Activated T-helper 1 cell treated with anti-CD3 and anti-CD28 coated beads, Interleukin-2, amount 50 U/mL, for 16 hours (primary cell): ENCODE measurements at places on chromosomes 6 and 20.

- DNase-seq = no peak
These were observed 156.4 kb upstream of the COL21A1 start for GRCh38 chr6:56403745-56404144.

DNA sequence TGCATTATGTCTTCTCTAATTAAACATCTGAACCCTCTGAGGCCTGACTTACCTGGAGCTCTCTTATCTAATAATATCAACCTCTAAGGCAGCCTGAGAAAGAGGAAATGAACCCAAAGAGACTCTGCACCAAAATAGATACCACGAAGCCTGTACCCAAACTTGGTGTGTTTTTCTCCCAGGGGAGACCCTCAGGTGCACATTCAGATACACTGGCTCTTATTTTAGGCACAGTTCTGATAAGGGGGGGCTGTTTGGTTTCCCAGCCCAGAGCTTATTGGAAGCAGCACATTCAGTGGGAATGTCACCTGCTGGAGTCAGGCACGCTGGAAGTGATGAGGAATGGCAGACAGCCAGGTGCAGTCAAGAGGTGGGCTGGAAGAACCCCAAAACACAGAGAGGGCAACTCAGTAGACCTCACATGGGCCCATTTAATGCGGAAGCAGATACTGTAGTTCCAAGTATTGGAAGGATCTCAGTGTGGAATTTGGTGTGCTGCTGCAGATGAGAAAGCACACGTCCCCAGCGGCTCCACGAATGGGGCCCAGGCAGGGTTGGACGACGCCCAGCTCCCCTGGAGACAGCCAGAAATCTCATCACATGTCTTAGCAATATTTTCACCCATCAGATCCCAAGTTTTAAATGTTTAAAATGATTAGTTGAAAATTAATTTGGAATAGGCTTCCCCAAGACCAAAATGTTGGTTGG, 9.7 kb upstream of the CCR6 start:
- no peak for DNase-seq

DNA sequence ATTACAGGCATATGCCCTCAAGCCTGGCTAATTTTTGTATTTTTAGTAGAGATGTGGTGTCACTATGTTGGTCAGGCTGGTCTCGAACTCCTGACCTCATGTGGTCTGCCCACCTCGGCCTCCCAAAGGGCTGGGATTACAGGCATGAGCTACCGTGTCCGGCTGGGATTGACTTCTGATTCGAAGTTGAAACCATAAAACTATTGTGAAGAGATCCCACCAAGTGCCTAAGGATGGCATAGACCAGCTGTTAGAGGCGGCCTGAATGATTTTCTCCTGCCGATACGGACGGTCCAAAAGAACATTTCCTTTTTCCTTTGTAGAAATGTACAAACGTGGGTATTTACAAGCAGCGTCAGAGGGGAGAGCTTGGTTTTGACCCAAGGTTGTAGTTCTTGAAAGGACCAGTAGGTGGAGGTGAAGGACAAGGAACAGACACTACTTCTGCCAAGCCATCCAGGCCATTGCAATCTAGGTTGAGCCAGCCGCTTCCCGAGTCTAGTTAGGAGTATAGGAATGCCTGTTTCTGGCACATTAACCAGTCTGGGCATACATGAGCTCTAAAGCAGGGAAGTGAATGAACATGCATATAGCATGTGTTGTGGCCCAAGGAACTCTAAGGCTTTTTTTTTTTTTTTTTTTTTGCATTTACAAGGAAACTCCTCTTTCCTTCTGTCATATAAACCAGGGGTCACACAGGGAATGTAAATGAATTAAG, 29.0 kb downstream of the MOCS3 start:
- DNase-seq = peak; percentile 38

GRCh38 chr20:3390759-3391425, 16.6 kb downstream of the DNAAF9 start:
- DNase-seq = no peak

DNA sequence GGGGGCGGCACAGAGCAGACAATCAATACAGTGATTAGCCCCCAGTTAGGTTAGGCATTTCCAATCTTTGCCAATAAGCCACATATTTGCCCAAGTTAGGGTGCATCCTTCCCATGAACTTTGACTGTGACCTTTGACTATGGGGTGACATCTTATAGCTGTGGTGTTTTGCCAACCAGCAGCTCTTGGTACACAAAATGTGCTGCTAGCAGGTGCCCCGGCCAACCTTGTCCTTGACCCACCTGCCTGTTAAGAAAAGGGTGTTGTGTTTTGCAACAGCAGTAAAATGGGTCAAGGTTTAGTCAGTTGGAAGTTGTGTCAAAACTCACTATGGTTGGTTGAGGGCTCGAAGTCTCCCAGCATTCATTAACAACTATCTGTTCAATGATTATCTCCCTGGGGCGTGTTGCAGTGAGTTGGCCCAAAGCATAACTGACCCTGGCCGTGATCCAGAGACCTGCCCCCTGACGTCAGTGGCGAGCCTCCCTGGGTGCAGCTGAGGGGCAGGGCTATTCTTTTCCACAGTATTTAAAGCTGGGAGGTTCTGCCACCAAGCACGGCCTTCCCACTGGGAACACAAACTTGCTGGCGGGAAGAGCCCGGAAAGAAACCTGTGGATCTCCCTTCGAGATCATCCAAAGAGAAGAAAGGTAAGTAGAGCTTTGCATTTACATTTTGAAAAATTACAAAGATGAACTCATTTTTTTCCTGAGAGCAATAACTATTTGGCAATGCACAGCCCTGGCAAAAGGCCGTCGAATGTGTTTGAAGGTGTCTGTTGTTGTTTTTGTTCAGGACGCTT, at the start of gene PCK1:
TSS of gene PCK1 (plus strand) at position 557 of the 802 bp plus-strand sequence. CDS start 302 bp downstream, outside the sequence.
- no peak for DNase-seq

- DNase-seq = no peak
These were observed 196.6 kb upstream of the KCNG1 start for GRCh38 chr20:51219544-51219943.

- DNase-seq = no peak
These were observed 186.2 kb upstream of the SYNDIG1 start for GRCh38 chr20:24283186-24283585.

DNA sequence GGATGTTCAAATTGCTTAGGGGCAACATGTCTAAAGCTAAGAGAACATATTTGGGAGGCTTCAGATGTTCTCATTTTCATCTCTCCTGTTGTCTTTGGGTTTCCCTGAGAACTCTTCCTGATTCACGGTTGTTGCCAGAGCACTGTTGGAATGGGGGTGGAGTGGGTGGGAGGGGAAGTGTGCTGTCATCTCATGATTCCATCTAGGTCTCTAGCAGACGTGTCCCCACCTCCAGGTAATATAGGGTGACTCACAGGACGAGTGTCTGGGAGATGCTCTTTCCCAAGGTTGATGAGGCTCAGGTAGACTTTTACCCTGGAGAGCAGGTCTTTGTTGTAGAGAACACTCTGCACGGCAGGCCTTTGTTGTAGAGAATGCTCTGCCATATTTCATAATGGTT, 636.9 kb downstream of the QKI start:
- no peak for DNase-seq

GRCh38 chr20:62666736-62667529, 24.6 kb downstream of the SLCO4A1 start:
- DNase-seq = no peak

GRCh38 chr6:62285612-62286469, at the start of gene KHDRBS2:
TSS of gene KHDRBS2 (minus strand) at chr6:62286225.
- DNase-seq = no peak

DNA sequence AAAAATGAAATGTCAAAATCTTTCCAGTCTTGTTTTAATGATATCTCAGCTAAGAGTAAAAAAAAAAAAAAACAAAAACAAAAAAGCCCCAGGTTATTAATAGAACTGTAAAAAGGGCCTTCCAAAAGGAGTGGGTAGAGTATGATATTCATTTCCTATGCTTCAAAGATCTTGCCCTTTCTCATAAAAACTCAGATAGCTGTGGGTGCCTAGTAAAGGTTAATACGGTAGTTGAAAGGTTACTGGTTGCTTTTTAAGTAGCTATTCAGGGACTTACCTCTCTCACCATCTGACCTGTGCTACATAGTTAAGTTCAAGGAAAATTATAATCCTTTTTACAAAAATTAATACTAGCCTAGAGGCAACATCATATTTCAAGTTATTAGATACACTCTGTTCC, 14.9 kb downstream of the TRMT6 start:
- no peak for DNase-seq

DNA sequence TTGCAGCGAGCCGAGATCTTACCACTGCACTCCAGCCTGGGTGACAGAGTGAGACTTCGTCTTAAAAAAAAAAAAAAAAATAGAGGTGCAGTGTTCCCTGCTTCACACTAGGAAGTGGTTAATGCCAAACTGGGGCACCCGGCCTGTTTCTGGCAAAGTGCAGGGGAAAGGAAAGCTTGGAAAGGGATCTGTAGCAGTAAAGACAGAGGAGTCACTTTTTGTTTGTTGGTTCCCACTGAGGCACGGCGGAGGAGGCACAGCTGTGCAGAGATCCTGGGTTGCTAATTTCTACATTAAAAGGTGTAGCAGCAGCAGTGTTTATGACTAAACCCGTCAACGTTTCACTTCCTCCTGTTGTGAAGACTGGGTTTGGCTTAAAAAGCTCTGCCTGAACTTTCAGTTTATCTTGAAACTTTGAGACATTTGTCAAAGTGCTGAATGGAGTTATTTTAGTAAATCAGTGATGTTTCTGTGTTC, 125.6 kb downstream of the CARMIL1 start:
- DNase-seq = no peak

- no peak for DNase-seq
These were observed 781.7 kb upstream of the CITED2 start for GRCh38 chr6:140156131-140156530.

- no peak for DNase-seq
These were observed 182.5 kb upstream of the LAMP5 start for GRCh38 chr20:9331707-9332435.

- peak; percentile 95 for DNase-seq
These were observed at the start of gene ACSS2 for GRCh38 chr20:34876406-34877282. TSS of gene ACSS2 (plus strand) at chr20:34876612. CDS start at chr20:34876646, 34 bp downstream.

DNA sequence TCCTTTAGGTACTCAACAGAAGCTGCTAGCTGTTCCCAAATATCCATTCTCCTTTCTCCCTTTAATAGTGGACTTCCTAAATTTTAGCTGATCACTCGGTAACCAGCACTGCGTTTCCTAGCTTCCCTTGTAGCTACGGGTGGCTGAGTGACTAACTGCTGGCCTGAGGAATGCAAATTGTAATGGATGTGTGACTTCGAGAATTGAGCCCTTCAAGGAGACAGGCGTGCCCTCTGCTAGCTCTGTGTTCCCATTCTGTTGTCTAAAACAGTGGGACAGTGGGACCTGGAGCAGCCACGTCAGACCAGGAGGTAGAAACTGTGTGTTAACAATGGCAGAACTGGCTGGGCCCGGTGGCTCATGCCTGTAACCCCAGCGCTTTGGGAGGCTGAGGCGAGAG, 56.5 kb downstream of the SCML4 start:
- DNase-seq = no peak

DNA sequence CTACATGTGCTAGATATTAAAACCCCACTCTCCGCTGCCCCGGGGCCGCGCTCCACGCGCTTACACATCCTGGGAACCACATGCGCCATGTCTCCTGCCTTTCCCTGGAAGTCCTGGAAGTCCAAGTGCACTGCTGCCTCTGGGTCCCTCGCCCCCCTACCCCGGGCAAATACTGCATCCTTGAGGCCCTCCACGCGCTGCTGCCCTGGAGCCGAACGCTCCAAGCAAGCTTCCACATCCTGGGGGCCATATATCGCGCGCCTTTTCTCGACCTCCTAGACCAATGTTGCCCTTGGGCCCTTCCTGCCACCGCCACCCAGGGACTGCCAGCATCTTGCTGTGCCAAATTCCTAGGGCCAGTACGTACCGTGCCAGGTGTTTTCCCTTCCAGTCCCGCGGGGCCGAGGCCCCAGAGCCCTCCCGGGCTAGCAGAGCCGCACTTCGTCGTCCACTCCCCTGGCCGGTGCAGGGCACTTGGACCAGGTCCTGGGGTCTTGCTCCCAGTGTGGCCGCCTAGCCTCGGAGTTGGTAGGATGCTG, 779 bp upstream of the KCNG1 start:
- DNase-seq = no peak

- no peak for DNase-seq
These were observed 1.6 kb downstream of the SCAND1 start for GRCh38 chr20:35952480-35953386.

- no peak for DNase-seq
These were observed 152.7 kb upstream of the ENPP5 start for GRCh38 chr6:46323312-46323965.

GRCh38 chr6:141050471-141050870, 1082.3 kb upstream of the GJE1 start:
- no peak for DNase-seq

- no peak for DNase-seq
These were observed 20.2 kb downstream of the ADGRF4 start for GRCh38 chr6:47718571-47718970.

DNA sequence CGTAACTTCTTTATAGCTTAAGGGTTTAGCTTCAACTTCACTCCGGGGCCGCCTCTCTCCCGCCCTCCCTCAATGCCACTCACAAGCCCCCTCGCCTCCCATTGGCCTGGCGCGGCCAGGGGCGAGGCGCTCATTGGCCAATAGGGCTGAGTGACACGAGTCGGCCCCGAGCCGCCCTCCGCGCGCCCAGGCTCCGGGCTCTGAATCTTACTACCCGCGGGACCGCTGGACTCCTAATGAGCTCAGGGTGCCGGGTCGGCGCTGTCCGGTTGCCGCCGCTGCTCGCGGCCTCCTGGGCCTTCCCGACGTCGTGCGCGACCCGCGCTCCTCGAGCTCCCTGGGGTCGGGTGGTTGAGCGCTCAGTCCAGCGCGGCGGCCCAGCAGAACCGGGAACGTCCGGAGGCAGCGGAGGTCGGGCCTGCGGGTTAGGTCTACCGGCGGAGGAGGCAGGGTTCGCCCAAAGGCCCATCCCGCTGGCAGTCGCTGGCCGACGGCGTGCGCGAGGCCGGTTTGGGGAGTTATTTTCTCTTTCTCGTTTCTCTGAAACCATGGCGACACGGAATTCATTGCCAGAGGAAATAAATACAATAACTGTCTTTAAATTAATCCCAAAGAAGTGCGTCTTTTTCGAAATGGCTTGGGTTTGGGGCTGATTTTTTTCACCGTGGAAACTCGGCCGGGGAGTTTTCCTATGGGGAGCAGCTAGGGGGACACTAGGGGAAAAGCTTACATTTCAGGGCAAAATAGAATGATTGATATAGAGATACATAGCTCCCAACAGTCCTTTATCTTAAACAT, at the start of gene SIM1:
TSS of gene SIM1 (minus strand) at position 19 of the 798 bp plus-strand sequence. CDS start 1,453 bp downstream, outside the sequence.
- DNase-seq = no peak

GRCh38 chr6:16331384-16332174, 93.2 kb downstream of the GMPR start:
- DNase-seq = peak; percentile 43

DNA sequence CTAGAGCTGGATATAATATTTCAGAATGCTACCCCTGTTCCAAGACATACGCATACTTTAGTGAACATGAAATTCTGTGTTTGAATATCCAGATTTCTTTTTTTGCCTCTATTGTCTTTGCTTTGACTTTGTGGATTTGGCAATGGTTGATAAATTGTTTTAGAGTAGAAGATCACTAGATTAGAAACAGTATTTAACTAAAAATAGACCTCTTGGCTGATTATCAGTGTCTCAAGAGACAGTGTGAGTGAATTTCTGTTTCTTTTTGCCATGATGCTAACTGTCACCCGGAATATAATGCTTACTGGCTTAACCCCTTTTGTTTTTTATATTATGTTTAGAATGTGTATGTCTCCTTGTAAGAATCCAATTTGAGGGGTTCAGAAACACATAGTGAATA, 102.5 kb downstream of the PLCB1 start:
- DNase-seq = no peak

- DNase-seq = no peak
These were observed 7.8 kb downstream of the PAK5 start for GRCh38 chr20:9831032-9831431.
